PC-9 (cell line): ENCODE measurements at places on chromosomes 4 and X.
A peak's percentile ranks its signal among the peaks of the same experiment; 100 is the strongest.

- H3K4me3 ChIP-seq = no peak overlapping the region
- no peaks in the 10 kb centered on the region for H3K4me1 ChIP-seq
- H3K27ac ChIP-seq = no peak overlapping the region
Observed at GRCh38 chr4:6184169-6184568, 16.2 kb downstream of the JAKMIP1 start.

- H3K27me3 ChIP-seq = no peaks in the 10 kb centered on the region
- H3K4me1 ChIP-seq = no peaks in the 10 kb centered on the region
- H3K27ac ChIP-seq = no peak overlapping the region
- H3K36me3 ChIP-seq = no peaks in the 10 kb centered on the region
- DNase-seq = no peak
- no peak overlapping the region for H3K4me3 ChIP-seq
Observed at GRCh38 chrX:101241531-101241930, 21.9 kb downstream of the DRP2 start.

DNA sequence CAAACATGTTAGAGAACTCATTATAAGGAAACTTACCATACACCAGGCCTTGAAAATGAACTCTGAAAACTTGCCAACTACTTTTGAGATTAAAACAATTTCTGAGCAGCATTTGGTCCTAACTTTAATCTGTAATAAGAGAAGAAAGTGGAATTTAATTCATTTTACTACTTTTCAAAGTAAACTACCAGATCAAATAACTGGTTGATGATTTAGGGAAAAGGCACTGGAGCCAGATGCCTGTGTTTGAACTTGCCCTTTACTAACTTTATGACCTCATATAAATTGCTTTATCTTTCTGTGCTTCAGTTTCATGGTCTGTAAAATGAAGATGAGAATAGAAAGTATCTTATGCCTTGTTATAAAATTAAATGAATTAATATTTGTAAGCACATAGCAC lies 159.9 kb upstream of the PCDH18 start:
- H3K4me1 ChIP-seq = no peaks in the 10 kb centered on the region
- H3K27me3 ChIP-seq = no peaks in the 10 kb centered on the region
- no peaks in the 10 kb centered on the region for H3K36me3 ChIP-seq
- no peak overlapping the region for H3K4me3 ChIP-seq

GRCh38 chr4:147620315-147620714 lies 3.1 kb downstream of the TMEM184C start:
- H3K27ac ChIP-seq = no peak overlapping the region
- no peak overlapping the region for H3K4me3 ChIP-seq
- no peaks in the 10 kb centered on the region for H3K36me3 ChIP-seq
- H3K27me3 ChIP-seq = no peaks in the 10 kb centered on the region

DNA sequence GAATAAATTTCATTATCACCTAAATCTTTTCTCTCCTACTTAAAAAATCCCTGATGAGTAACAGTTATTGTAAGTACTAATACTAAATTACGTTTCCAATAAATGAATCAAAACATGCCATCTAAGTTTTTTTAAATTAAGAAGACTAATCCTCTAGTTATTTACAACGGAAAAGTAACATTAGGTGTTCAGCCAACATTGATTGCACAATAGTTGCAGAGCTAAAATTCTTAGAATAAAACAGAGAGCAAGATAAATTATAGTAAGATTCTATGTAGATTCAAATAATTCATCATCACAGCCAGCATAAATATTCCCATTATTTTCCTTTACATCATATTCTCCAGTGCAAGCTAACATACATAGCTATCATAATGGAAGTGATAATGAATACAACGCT lies 139.2 kb downstream of the HDX start:
- no peak overlapping the region for H3K4me3 ChIP-seq
- no peaks in the 10 kb centered on the region for H3K36me3 ChIP-seq
- no peaks in the 10 kb centered on the region for H3K27me3 ChIP-seq

DNA sequence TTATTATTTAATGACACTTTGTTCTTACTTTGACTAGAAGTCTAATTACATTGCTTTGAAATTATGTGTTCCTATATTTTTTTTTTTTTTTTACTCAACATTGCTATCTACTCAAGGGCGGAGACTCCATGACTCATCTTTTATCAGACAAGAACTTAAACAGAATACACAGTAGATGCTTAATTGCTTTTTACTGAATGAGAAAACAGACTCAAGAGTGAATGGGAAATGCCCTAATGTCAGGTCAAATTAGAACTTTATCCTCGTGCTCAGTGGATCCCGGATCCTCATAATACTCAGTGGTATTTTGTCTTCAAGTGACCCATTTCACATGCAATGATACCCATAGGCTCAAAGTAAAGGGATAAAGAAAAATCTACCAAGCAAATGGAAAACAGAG lies 954.5 kb upstream of the IGFBP7 start:
- no peaks in the 10 kb centered on the region for H3K4me1 ChIP-seq
- no peak for DNase-seq
- no peaks in the 10 kb centered on the region for H3K36me3 ChIP-seq
- no peaks in the 10 kb centered on the region for H3K27me3 ChIP-seq
- H3K4me3 ChIP-seq = no peak overlapping the region

DNA sequence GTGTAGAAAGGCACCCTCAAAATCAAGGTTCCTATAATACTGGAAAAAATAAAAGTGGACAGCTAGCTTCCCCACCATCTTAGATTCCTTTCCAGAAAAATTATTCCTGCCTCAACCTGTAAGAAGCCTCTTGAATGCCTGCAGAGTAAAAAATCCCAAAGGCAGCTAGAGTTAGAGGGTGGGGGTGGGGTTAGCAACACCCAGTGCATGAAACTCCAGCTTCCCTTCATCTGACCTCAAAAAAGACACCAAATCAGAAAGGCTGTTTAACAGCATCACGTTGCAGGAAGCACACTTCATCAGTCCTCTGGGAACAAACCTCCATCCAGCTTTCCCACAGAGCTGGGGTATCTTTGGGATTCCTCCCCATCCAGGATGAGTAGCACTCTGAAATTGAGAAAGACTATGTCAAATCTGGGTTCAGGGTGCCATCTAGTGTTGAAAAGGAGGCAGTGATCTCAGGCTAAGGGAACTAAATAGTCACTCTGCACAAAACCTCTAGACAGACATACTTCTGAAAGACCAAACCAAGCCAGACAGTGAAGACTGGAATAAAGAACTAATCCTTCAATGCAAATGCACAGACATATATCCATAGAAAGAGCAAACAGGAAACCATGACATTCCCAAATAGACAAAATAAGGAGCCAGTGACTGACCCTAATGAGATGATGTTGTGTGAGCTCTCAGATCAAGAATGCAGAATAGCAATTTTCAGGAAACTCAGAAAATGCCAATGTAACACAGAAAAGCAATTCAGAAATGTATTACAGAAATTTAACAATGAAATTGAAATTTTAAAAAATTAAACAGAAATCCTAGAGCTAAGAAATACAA lies 97.9 kb downstream of the ARHGEF9 start:
- peak; percentile 1 for DNase-seq
- no peaks in the 10 kb centered on the region for H3K36me3 ChIP-seq
- H3K27ac ChIP-seq = no peak overlapping the region
- no peak overlapping the region for H3K4me3 ChIP-seq
- H3K27me3 ChIP-seq = no peaks in the 10 kb centered on the region

GRCh38 chrX:118577041-118577440 lies 81.4 kb downstream of the DOCK11 start:
- no peak overlapping the region for H3K27ac ChIP-seq
- H3K4me3 ChIP-seq = no peak overlapping the region
- no peak for DNase-seq
- H3K4me1 ChIP-seq = no peaks in the 10 kb centered on the region
- no peaks in the 10 kb centered on the region for H3K27me3 ChIP-seq
- no peaks in the 10 kb centered on the region for H3K36me3 ChIP-seq

GRCh38 chrX:49309401-49309981 lies 6.0 kb downstream of the GAGE10 start:
- no peaks in the 10 kb centered on the region for H3K36me3 ChIP-seq
- DNase-seq = no peak
- H3K4me1 ChIP-seq = no peaks in the 10 kb centered on the region
- no peaks in the 10 kb centered on the region for H3K27me3 ChIP-seq
- no peak overlapping the region; the same call in 1 of the 2 replicates for H3K4me3 ChIP-seq

DNA sequence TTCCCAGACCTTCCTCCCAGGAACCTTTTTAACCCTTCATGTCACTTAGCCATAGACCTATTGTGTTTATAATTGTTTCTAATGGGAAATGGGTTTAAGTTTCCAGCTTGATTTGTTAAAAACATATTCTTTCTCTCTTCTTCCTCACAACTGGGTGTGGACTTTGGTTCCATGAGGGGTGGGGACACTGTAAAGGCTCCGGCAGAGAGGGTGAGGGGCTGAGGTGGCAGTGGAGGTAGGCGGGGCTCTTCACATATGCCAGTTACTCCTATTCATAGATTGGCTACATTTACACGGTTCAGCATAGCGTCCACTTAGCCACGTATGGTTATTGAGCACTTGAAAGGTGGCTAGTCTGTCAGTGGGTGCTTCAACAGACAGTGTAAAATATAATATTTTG lies 7.8 kb downstream of the INTS6L start:
- no peaks in the 10 kb centered on the region for H3K36me3 ChIP-seq
- H3K4me3 ChIP-seq = no peak overlapping the region
- no peak overlapping the region for H3K27ac ChIP-seq
- peaks cover 39% of the 10 kb centered on the region for H3K27me3 ChIP-seq

- DNase-seq = no peak
- no peaks in the 10 kb centered on the region for H3K4me1 ChIP-seq
- no peaks in the 10 kb centered on the region for H3K27me3 ChIP-seq
- no peak overlapping the region for H3K4me3 ChIP-seq
- no peak overlapping the region for H3K27ac ChIP-seq
Observed at GRCh38 chr4:153555730-153556434, 89.7 kb downstream of the TMEM131L start.

DNA sequence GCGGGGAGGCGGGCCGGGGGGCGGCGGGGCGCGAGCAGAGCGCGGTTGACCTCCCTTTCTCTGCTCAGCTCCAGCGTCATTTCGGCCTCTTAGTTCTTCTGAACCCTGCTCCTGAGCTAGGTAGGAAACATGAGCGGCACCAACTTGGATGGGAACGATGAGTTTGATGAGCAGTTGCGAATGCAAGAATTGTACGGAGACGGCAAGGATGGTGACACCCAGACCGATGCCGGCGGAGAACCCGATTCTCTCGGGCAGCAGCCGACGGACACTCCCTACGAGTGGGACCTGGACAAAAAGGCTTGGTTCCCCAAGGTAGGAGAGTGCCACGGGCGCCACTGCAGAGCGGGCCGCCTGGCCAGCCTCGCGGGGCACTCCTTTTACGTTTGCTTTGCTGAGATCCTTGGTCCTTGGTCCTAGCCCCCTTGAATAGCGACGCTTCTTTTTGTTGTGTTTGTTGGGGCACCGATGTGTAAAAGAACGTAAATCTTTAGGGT lies at the start of gene HTATSF1:
Gene HTATSF1 (plus strand): TSS at position 37 of the 497 bp plus-strand sequence. CDS start 93 bp downstream, at position 130.
- H3K36me3 ChIP-seq = peaks cover 28% of the 10 kb centered on the region
- H3K27ac ChIP-seq = peak within 1 kb of the TSS; percentile 94
- H3K27me3 ChIP-seq = no peaks in the 10 kb centered on the region
- DNase-seq = no peak
- peaks cover 23% of the 10 kb centered on the region for H3K4me1 ChIP-seq
- peak within 1 kb of the TSS; percentile 93 for H3K4me3 ChIP-seq

DNA sequence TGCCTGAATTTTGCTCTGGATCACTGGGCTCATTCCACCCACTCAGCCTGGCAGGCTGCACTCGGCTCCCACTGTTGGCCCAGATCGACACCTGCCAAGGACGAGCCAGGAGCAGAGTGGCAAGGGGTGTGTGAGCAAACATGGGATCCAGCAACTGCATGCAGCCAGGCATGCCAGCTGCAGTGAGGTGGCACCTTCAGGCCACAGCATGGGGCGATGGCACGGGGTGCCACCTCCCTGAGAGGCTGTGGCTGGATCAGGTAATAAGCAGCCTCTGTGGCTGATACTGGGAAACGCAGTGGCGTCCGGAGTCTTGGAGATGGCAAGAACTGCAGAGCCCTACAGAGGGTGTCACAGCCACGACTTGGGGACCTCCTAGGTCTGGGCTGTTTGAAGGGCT lies 244.5 kb upstream of the FSTL5 start:
- DNase-seq = no peak
- H3K4me1 ChIP-seq = no peaks in the 10 kb centered on the region
- H3K36me3 ChIP-seq = no peaks in the 10 kb centered on the region
- no peak overlapping the region for H3K4me3 ChIP-seq
- no peak overlapping the region for H3K27ac ChIP-seq

DNA sequence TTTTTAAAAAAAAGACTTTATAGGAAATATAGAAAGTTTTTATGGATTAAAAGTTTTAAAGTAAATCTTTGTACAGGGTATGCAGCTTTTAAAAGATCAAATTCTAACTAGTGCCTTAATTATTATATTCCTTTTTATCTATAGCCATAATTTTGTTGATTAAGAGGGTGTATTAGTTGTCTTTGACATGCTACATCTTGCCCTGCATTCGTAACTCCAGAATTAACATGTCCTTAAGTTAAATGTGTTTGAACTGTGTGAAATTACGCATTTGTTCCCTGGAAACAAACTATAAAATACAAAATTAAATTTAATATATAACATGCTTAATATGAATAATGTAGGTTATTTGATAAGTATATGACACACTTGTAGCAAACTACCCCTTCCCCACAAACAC lies 66.3 kb downstream of the PTPN13 start:
- no peaks in the 10 kb centered on the region for H3K27me3 ChIP-seq
- no peak overlapping the region for H3K4me3 ChIP-seq
- no peaks in the 10 kb centered on the region for H3K4me1 ChIP-seq
- no peak overlapping the region for H3K27ac ChIP-seq

DNA sequence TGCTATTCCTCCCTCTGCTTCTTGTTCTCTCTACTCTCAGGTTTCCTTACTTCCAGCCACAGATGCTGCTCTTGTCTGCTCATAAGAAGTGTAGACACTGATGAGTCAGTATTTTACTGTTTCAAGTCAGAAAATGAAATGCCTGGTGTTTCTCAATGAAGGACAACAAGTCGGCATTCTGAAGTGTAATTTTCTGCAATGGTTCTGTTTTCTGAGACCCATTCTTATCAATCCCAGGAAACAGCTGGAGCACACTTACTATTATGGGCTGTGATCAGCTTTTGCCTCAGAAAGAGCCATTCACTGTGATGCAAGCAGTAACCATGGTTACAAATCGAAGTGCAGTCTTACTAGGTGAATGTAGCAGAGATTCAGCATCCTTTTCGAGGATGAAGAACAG lies 42.0 kb downstream of the SLC4A4 start:
- DNase-seq = no peak
- no peak overlapping the region for H3K27ac ChIP-seq
- no peaks in the 10 kb centered on the region for H3K36me3 ChIP-seq
- no peaks in the 10 kb centered on the region for H3K4me1 ChIP-seq

DNA sequence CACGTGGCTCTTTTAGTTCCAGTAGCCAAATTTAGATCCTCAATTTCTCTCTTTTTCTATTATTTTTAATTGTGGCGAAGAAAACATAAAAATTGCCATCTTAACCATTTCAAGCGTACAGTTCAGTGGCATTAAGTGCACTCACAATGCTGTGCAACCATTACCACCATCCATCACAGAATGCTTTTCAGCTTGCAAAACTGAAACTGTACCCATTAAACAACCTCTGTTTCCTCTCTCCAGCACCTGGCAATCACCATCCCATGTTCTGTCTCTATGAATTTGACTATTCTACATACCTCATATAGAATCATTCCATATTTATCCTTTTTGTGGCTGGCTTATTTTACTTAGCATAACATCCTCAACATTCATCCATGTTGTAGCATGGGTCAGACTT lies 74.9 kb downstream of the METTL14 start:
- H3K4me3 ChIP-seq = no peak overlapping the region
- no peak for DNase-seq
- H3K27me3 ChIP-seq = no peaks in the 10 kb centered on the region
- no peaks in the 10 kb centered on the region for H3K36me3 ChIP-seq
- no peaks in the 10 kb centered on the region for H3K4me1 ChIP-seq

GRCh38 chr4:163284304-163284703 lies 48.1 kb downstream of the NPY1R start:
- no peaks in the 10 kb centered on the region for H3K27me3 ChIP-seq
- no peak overlapping the region for H3K27ac ChIP-seq
- no peaks in the 10 kb centered on the region for H3K4me1 ChIP-seq
- H3K36me3 ChIP-seq = no peaks in the 10 kb centered on the region
